ENCODE measurements at places on chromosomes 13 and 19.

GRCh38 chr19:17097593-17098126 is 22.1 kb downstream of the MYO9B start:
- no peak overlapping the region for H3K4me3 ChIP-seq
- H3K4me1 ChIP-seq, result no peaks in the 10 kb centered on the region
- no peak overlapping the region for H3K27ac ChIP-seq

DNA sequence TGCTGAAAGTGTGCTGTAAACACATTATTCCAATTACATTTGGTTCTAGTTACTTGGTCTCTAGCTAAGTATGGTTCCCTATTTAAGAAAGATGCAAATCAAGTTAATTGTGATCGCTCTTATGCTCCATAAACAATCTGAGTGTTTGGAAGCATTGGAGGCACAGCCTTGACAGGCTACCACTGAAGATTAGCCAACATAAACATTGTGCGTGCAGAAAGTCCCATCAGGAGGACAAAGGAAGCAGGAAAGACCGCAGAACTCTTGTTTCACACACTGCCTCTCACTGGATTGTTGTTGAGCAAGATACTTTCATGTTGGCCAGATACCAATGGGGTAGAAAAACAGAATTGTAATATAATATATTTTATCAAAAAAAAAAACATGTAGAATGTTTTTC is 814.4 kb downstream of the EFNB2 start:
- DNase-seq, result no peak
- H3K27me3 ChIP-seq, result no peaks in the 10 kb centered on the region
- H3K36me3 ChIP-seq, result no peaks in the 10 kb centered on the region
- H3K4me1 ChIP-seq, result no peaks in the 10 kb centered on the region
- H3K27ac ChIP-seq, result no peak overlapping the region

- H3K27me3 ChIP-seq, result no peaks in the 10 kb centered on the region
- no peaks in the 10 kb centered on the region for H3K36me3 ChIP-seq
- no peak for DNase-seq
- H3K4me3 ChIP-seq, result no peak overlapping the region
- H3K4me1 ChIP-seq, result no peaks in the 10 kb centered on the region
These were observed 1436.8 kb upstream of the PCDH9 start for GRCh38 chr13:68666774-68667397.

GRCh38 chr13:33514362-33514761 is 228.8 kb upstream of the STARD13 start:
- DNase-seq, result no peak
- H3K27me3 ChIP-seq, result no peaks in the 10 kb centered on the region
- H3K4me1 ChIP-seq, result no peaks in the 10 kb centered on the region
- H3K27ac ChIP-seq, result no peak overlapping the region
- no peak overlapping the region for H3K4me3 ChIP-seq

- no peak overlapping the region for H3K27ac ChIP-seq
- no peak overlapping the region for H3K4me3 ChIP-seq
- H3K36me3 ChIP-seq, result no peaks in the 10 kb centered on the region
- H3K4me1 ChIP-seq, result no peaks in the 10 kb centered on the region
- peaks cover 3% of the 10 kb centered on the region for H3K27me3 ChIP-seq
These were observed 5.2 kb downstream of the DAND5 start for GRCh38 chr19:12974301-12975220.

GRCh38 chr13:59384154-59384553 is 779.6 kb downstream of the DIAPH3 start:
- no peak overlapping the region for H3K27ac ChIP-seq
- no peaks in the 10 kb centered on the region for H3K36me3 ChIP-seq

DNA sequence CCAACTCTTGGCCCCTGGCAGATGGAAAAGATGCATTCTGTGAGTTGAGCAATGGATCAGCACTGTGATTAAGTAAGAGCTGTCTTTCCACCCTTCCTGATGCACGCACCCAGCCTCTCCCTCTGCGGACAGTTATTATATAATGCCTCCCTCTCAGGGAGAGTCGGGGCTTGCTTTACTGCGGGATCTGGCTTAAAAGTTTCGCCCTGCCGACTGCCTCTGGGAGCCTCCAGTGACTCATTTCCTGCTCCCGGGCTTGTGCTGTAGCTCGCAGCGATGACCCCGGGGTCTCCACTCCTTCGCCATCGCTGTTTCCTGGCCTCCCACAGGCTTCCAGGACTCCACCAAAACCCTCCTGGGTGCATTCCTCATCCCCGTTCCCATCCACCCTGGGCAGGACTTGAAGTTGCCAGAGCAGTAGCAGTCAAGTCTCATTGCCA is 107.4 kb upstream of the SLC7A1 start:
- H3K4me1 ChIP-seq, result no peaks in the 10 kb centered on the region
- H3K27ac ChIP-seq, result no peak overlapping the region
- H3K27me3 ChIP-seq, result no peaks in the 10 kb centered on the region
- H3K4me3 ChIP-seq, result no peak overlapping the region
- H3K36me3 ChIP-seq, result no peaks in the 10 kb centered on the region
- no peak for DNase-seq

DNA sequence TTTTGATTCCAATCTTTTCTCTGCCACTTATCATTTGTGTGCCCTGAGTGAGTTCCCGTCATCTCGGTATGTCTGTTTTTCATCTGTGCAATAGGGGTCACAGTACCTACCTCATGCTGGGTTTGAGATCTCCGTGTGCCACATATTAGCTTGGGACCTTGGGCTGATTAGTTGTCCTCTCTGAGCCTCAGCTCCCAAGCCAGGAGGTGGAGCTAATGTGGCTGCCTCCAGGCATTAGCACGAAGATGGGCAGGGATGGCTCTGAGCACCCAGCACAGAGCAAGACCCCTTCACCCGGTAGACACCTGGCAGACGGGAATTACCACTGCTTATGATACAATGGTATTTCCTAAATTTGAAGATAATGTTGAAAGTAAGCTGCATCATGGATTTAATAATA is 35.8 kb upstream of the XPO4 start:
- no peak overlapping the region for H3K4me3 ChIP-seq
- H3K36me3 ChIP-seq, result no peaks in the 10 kb centered on the region
- no peaks in the 10 kb centered on the region for H3K27me3 ChIP-seq

- peak; percentile 44 for DNase-seq
- no peak overlapping the region for H3K4me3 ChIP-seq
- H3K4me1 ChIP-seq, result no peaks in the 10 kb centered on the region
These were observed 68.4 kb downstream of the SPATA13 start for GRCh38 chr13:24228852-24229458.

DNA sequence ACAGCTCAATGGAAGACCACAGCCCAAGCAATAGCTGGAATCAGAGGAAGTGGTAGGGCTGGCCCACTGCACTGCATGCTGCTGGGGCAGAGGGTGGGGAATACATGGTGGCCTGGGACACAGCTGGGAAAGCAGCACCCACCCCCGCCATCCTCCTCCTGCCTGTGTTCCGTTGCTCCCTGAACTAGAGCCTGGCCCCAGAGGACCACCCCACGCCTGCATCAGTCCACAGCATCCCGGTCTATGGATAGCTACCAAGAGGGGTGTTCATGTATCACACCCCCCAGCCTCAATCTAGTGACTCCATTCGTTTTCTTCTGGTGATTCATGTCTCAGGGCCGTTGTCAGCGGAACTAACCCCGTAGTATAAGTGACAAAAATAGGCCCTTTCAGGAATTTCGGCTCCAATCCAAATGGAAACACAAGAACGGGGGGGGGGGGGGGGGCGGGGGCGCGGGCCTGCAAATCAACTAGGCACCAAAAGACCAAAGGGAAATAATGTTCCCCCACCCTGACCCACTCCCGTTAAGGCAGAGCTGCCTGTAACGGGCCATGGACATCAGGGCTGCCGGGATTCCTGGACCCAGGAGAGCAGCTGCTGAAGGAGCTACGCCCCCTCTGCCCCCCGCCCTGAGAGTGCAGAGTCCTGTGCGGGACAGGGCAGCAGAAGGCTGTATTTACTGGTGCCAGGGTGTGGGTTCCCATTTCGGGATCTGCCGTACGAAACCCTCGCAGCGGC is 18.9 kb upstream of the EPHX3 start:
- peak overlapping the region; percentile 20 for H3K27ac ChIP-seq
- peaks cover 38% of the 10 kb centered on the region for H3K4me1 ChIP-seq
- DNase-seq, result no peak
- no peak overlapping the region for H3K4me3 ChIP-seq
- no peaks in the 10 kb centered on the region for H3K27me3 ChIP-seq

GRCh38 chr13:30019648-30020626 is 169.5 kb upstream of the UBL3 start:
- no peaks in the 10 kb centered on the region for H3K27me3 ChIP-seq
- H3K4me1 ChIP-seq, result no peaks in the 10 kb centered on the region
- no peak overlapping the region for H3K4me3 ChIP-seq
- H3K27ac ChIP-seq, result no peak overlapping the region

GRCh38 chr19:32388393-32388855 is 17.1 kb upstream of the DPY19L3 start:
- H3K36me3 ChIP-seq, result peaks cover 3% of the 10 kb centered on the region
- H3K27me3 ChIP-seq, result no peaks in the 10 kb centered on the region
- no peak overlapping the region for H3K4me3 ChIP-seq
- H3K4me1 ChIP-seq, result peaks cover 22% of the 10 kb centered on the region
- no peak for DNase-seq

DNA sequence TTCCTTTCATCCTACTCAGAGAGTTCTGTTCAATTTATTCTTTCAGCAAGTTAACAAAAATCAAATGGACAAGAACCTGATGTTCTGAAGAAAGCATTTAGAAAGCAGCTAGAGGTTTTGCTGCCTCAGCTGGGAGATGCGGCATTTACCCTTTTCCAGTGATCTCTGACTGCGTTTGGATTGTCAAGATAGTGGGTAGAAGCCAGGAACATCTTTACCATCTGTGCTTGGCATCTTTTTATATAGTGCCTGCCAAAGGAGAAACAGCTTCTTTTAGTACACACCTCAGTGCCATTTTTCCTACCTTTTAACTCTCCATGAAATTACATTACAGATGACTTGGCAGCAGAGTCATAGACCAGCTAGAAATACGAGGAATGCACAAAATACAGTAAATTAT is 680.8 kb downstream of the SLITRK1 start:
- no peak overlapping the region for H3K27ac ChIP-seq
- DNase-seq, result no peak
- H3K4me3 ChIP-seq, result no peak overlapping the region
- H3K4me1 ChIP-seq, result no peaks in the 10 kb centered on the region
- H3K27me3 ChIP-seq, result no peaks in the 10 kb centered on the region

DNA sequence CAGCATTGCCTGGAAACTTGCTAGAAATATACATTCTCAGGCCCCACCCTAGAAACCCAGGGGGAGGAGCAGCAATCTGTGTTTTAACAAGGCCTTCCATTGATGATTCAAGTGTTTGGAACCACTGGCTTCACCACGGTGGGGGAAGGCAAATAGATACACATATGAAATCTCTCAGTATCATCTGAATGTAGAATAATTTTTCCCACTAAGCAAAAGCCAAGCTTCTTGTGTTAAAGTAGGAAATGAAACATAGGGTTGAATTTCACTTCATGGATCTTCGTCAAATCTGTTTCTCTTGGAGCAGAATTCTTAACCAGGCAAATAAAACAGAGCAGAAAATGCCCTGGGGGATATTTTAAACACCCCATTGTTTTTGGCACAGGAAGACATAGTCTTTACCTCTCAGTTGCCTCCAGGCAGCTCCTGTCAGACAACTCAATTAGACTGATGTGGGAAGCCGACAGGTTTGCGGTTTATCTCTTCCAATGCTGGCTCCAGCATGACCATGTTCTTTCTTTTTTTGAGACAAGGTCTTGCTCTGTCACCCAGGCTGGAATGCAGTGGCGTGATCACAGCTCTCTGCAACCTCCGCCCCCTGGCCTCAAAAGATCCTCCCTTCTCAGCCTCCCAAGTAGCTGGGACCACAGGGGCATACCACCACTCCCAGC is 213.0 kb downstream of the FOXO1 start:
- DNase-seq, result no peak
- H3K27me3 ChIP-seq, result no peaks in the 10 kb centered on the region
- no peaks in the 10 kb centered on the region for H3K4me1 ChIP-seq
- H3K27ac ChIP-seq, result no peak overlapping the region
- no peaks in the 10 kb centered on the region for H3K36me3 ChIP-seq
- H3K4me3 ChIP-seq, result no peak overlapping the region

DNA sequence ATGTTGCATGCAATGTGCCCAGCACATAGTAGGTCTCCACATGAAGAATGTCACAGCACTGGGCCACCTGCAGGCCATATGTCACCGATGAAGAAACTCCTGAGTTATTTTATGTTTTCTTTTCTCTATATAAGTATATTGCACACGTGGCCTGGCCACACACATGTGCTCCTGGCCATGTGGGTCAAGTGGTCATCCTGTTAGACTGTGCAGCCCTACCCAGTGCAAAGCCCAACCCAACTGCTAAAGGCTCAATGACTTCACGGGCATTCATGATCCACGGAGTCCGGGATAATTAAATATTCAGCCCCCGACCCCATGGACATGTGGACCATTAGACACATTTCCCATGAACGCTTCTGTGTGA is 163.2 kb downstream of the TEX29 start:
- DNase-seq, result no peak
- H3K36me3 ChIP-seq, result no peaks in the 10 kb centered on the region
- no peaks in the 10 kb centered on the region for H3K27me3 ChIP-seq
- H3K4me1 ChIP-seq, result no peaks in the 10 kb centered on the region

GRCh38 chr13:45974500-45974899 is 78.0 kb downstream of the ZC3H13 start:
- no peaks in the 10 kb centered on the region for H3K4me1 ChIP-seq
- no peak overlapping the region for H3K4me3 ChIP-seq
- DNase-seq, result no peak

DNA sequence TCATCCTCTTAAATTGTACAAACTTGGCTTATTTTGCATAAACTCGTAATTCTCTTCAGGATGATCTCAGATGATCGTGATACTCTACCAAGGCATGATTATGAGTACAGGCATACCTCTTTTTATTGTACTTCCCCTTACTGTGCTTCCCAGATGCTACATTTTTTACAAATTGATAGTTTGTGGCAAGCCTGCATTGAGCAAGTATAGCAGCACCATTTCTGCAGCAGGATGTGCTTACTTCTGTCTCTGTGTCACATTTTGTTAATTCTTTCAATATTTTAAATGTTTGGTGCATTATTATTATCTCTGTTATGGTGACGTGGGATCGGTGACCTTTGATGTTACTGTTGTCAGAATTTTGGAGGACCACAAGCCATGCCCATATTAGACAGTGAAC is 752.3 kb downstream of the PCDH9 start:
- no peak overlapping the region for H3K4me3 ChIP-seq
- no peak for DNase-seq
- H3K4me1 ChIP-seq, result no peaks in the 10 kb centered on the region
- no peaks in the 10 kb centered on the region for H3K27me3 ChIP-seq

GRCh38 chr13:99496184-99497142 is 4.8 kb upstream of the TM9SF2 start:
- no peaks in the 10 kb centered on the region for H3K36me3 ChIP-seq
- H3K4me3 ChIP-seq, result no peak overlapping the region
- peak; percentile 14 for DNase-seq
- no peak overlapping the region for H3K27ac ChIP-seq
- peaks cover 8% of the 10 kb centered on the region for H3K4me1 ChIP-seq

All from large intestine (tissue), 12 donors.